ENCODE measurements at places on chromosomes 7 and 10.

DNA sequence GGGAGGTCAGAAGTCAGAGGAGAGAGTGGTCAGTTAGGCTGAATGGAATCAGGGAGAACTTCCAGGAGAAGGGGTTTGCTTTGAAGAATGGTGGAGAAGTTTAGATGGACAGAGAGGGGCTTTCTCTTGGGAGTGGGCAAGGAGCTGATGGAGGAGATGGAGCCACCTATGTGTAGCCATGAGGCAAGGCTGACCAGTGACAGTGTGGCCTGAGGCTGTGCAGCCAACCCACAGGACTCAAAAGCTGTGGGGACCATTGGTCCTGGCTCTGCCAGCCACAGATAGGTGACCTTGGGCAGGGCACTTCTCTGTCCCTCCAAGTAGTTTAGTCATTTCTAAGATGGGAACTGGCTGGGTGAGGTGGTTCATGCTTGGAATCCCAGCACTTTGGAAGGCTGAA, 18.7 kb downstream of the NEURL1 start:
- no peak for DNase-seq

GRCh38 chr7:107857541-107857912, 33.5 kb upstream of the DLD start:
- DNase-seq: no peak

DNA sequence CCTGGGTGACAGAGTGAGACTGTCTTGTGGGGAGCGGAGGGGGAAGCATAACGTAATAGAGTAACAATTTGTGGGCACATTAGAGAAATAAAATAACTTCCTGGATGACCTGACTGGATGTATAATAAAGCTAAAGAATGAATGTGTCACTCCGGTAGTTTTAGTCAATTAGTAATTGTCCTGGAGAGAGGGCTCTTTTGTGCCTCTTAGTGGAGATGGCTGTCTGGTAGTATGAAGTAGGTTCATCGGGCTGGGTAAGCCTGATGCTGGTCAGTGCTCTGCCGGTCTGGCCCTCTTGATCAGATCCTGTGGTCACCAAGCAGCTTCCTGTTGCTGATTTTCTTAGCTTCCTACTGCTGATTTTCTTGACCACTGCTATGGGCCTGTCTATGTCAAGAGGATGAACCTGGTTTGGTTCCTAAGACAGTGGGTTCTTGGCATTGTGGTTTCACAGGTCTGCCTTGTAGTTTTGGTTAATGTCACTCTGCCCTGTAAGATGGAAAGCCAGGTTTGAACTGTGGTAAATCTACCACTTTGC, 34.1 kb downstream of the ZRANB1 start:
- DNase-seq: no peak

DNA sequence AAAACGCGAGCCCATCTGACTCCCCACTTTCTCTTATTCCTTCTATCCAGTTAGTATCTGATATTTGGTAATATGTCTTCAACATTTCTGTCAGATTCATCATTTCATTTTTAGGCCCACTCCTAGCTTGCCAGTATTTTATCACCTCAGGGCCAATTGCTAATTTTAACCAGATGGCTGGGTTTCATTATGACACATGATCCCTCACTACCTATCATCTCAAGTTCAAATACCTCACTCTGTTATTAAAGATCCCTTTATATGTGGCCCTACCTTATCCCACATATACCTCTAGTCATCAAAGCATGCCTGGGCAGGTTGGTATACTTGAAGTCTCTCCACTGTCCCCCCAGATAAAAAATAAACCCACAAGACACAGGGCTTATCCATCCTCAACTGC, 104.9 kb downstream of the RNLS start:
- no peak for DNase-seq

DNA sequence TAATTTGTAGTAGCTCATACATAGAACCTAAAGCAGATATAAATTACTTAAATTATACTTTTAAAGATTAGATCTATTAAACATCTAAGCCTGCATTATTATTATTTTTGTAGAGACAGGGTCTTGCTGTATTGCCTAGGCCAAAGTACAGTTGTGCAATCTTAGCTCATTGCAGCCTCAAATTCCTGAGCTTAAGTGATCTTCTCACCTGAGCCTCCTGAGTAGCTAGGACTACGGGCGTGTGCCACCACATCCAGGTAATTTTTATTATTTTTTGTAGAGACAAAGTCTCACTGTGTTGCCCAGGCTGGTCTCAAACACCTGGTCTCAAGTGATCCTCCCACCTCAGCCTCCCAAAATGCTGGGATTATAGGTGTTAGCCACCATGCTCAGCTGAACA, 46.7 kb downstream of the RALA start:
- DNase-seq: no peak

- DNase-seq: no peak
Measured at GRCh38 chr10:79982362-79982800, 33.5 kb upstream of the SFTPD start.
